Stimulated activated CD4-positive, alpha-beta T cell treated with anti-CD3 and anti-CD28 coated beads, Interleukin-4, amount 100 ng/mL, for 1 hour (primary cell): ENCODE measurements at places on chromosomes 5 and 9.

GRCh38 chr5:79408028-79408427, 105.9 kb downstream of the HOMER1 start:
- no peak for DNase-seq

- DNase-seq, result no peak
Observed at GRCh38 chr5:40221255-40221654, 458.5 kb upstream of the PTGER4 start.

DNA sequence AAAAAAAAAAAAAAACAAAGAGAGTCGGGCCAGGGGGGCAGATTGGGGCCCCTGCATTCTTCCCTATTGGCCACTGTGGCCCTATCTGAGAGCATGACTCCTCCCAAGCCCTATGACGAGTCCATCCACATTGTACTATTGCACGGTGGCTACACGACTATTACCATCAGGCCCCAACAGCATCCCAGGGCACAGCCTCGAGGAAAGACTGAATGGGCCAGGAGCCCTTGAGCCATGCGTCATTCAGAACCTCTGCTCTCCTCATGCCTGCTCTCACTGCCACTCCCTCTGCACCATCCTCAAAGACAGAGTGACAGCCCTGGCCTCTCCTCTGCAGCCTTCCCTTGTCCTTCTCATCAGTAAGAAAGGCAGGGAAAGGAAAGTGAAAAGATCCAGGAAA, 20.2 kb upstream of the ORM1 start:
- no peak for DNase-seq

DNA sequence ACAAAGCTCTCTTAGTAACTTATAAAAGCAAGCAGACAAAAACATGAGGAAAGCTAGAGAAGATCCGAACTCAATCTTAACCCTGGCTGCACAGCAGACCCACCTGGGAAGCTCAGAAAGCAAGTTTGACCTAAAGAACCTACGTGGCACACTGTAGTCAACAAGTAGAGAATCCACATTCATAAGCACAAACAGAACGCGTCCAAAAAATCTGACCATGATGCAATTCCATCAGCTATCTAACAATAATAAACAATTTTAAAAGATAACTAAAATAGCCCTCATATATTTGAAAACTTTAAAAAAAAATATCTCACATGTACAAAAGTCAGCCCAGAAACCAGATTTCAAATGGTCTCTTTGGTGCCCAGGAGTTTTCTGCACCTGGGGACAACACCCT, 4.6 kb downstream of the LMAN2 start:
- no peak for DNase-seq

DNA sequence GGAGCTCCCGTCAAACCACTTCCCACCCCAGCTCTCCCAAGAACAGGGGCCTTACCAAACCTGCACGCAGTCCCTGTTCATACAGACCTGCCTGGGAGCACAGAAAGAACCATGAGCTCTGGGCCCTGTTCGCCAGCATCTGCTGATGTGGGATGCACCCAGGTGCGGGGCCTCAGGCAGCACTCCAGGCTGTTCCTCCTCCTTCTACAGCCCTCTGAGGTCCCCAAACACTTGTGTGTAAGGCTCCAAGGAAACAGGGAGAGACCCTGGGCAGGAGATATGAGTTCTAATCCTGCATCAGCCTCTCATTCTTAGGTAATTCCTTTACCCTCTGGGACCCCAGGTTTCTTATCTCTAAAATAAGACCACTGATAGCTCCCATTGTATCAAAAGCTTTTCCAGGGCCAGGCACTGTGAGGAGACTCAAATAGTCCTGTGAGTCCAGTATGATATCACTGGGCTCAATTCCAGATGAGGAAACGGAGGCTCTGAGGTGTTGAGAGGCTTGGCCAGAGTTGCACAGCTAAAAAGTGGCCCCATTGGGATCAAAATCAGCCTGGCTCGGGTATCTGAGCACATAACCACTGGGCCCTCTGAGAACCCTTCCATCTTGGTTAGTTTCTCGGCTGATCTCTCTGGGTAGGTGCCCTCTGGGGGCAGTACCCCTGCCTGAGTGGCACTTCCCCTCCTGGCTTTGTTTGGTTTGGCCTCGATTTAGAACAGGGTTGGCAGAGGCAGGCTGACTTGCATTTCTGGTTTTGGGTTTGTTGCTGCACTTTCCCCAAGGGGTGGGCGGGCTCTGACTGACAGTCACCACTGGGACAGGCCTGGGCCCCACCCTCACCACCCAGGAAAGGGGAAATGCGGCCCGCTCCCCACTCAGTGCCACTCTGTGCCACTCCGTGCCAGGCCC, 116.8 kb downstream of the RGS3 start:
- DNase-seq, result peak; percentile 75

DNA sequence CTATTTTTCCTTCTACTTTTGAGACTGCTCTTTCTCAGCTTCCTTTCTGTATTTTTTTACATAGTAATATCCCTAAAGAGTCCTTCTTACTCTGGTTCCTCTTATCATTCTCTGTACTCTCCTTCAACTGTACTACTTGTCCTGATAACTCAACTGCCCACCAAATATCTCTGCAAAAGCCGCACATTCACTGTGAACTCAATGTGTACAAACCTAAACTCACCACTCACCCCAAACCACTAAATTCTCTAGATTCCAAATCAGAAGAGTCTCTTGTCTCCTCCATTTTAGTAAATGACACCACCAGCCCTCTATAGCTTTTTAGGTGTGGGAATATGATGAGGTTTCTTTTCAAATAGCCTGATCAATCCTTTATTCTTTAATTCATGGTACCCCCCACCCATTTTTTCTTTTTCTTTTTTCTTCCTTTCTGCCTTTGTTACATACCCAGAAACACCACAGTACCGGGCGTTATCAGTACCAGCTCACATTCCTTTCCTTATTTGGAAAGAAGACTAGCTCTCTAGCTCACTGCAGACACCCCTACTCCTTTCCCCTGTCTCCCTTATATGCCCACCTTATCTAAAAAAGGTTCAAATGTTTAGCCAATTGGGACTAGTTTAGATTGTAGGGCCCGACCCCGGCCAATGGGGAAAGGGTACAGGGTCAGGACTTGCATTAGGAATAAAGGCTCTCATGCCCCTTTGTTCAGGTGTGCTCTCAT, 63.1 kb upstream of the RANBP6 start:
- DNase-seq, result no peak

DNA sequence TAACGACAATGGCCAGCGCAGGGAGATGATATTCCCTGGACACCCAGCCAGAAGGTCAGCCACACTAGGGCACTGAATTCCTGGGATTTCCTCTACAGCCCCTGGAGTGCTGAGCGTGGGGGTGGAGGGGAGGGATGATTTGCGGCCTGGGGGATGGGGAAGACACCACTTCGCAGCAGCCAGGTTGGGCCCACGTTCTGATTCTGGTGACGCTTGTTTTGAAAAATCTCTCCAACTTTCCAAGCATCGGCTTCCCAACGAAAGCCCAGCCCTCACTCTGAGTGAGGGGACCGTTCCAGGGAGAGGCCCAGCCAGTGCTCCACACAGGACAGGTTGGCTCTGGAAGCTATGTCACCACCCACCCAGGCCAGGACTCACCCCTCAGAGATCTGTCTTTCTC, 5.4 kb downstream of the GFPT2 start:
- DNase-seq, result no peak

- DNase-seq, result no peak
Observed at GRCh38 chr5:170011751-170012150, 31.5 kb upstream of the INSYN2B start.

DNA sequence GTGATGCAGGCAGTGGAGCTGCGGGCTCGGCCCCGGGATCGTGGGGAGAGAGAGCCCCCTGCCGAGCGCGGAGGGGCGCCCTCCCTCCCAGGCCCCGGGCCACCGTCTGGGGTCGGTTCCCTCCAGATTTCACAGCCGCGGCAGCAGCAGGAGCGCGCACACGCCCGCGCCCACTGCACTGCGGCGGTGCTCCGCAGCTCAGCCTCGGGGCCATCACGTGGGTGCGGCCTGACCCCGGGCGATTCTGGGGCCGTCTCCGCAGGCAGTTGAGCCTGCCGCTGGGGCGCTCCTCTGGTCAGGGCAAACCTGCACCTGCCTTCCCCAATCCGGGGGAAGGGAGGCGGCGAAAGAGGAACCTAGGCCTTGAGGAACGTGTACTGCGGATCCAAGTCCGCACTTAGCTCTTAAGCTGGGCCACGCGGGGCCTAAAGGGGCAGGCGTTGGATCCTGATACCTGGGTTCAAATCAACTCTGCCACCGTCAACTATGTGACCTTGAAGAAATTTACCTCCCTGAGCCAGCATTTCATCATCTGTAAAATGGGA, 9.4 kb upstream of the DELE1 start:
- peak; percentile 30 for DNase-seq

DNA sequence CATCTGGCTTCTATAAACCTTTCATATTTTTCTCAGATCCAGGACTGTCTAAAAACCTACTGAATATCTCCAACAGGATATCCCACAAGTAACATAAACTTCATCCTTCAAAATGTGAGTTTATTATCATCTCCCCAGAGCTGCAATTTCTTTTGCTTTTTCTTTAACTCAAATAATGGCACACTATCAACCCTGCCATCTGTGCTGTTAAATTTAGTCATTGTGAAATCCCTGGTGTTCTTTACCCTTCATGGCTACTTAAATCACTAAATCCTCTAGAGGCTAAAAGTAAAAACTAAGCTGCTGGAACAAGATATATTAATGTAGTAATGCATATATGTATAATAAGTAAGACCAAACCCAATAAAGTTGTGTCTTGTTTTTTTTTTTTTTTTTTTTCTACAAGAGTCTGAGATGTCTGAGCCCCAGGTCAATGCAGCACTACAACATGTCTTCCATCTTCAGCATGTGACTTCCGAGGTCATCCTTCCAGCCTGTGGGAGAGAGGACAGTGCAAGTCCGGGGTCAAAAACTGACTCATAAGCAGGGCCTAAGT, 362.9 kb downstream of the ADGRV1 start:
- DNase-seq, result no peak

- no peak for DNase-seq
Observed at GRCh38 chr9:94802793-94803192, 76.3 kb downstream of the AOPEP start.

DNA sequence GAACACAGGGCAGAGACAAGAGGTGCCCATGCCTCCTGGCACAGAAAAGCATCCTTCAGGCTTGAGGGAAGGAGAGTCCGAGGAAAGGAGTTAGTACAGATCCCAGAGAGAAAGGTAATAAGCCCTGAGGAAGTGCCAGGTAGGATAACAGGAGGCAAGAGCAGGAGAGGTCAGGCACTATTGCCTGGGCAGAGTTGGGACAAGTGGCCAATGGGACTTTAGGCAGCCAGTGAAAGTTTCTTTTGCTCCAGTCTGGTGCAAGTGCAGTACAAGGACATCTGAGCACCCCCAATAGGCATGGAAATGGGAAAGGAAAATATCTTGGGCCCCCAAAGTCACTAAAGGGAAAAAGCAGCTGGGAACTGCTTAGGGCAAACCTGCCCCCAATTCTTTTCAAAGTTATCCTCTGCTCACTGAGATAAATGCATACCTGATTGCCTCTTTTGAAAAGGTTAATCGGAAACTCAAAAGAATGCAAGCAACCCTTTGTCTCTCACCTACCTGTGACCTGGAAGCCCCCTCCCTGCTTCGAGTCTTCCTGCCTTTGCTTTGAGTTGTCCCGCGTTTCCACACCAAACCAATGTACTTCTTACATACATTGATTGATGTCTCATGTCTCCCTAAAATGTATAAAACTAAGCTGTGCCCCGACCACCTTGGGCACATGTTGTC, 46.5 kb downstream of the ELOVL7 start:
- DNase-seq, result no peak

DNA sequence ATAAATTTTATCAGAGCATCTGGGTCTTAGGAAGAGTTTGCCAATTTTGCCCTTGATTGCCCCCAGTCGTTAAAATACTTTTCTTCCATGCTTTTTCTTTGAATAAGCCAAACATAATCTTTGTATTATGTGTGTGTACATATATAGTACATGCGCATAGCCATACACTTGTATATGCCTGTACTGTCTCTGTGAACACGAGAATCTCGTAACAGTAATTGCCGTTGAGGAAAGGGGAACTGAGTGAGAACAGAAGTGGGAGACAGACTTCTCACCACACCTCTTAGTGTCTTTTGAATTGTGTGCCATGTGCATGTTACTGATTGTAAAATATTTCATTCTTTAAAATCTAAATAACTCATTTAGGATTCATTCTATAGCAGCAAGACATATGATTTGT, 79.6 kb upstream of the GRHPR start:
- DNase-seq, result no peak

GRCh38 chr9:130018265-130018664, 24.7 kb downstream of the FNBP1 start:
- no peak for DNase-seq

GRCh38 chr9:77589046-77589795, 58.9 kb downstream of the GNA14 start:
- no peak for DNase-seq

DNA sequence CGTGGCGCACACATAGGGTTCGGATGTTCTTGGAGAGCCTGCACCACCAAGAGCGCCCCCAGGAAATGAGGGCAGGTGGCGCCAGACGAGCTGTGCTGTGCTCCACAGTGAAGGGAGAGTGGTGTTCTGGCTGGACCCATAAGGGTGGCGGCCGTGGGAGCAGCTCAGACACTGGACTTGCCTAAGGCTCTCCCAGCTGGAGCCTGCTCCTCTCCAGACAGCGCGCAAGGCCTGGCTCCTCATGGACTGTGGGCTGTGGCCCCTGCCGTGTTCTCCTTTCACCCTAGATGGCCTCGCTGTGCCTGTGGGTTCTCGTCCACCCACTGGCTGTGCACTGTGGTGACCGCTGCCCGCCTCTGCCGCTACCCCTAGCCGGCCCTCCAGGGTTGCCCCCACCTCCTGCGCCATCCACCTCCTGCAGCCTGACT, 92.9 kb downstream of the EHMT1 start:
- no peak for DNase-seq

DNA sequence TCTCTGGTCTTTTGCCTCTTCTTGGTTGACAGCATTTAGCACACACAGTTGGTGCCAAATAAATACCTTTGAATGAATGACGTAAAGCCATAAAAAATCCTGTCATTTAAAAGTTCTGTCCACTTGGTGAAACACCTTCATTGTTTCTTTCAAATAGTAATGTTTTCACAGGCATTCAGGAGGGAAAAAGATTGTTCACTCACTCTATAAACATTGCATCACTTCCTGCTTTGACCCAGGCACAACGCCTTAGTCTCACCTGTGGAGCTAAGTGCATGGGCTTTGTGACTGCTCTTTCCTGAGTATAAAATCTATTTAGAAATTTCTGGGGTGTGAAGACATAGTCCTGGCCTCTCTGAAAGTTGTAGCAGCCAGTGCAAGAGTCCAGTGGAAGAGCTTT, 88.9 kb upstream of the CXCL14 start:
- no peak for DNase-seq

DNA sequence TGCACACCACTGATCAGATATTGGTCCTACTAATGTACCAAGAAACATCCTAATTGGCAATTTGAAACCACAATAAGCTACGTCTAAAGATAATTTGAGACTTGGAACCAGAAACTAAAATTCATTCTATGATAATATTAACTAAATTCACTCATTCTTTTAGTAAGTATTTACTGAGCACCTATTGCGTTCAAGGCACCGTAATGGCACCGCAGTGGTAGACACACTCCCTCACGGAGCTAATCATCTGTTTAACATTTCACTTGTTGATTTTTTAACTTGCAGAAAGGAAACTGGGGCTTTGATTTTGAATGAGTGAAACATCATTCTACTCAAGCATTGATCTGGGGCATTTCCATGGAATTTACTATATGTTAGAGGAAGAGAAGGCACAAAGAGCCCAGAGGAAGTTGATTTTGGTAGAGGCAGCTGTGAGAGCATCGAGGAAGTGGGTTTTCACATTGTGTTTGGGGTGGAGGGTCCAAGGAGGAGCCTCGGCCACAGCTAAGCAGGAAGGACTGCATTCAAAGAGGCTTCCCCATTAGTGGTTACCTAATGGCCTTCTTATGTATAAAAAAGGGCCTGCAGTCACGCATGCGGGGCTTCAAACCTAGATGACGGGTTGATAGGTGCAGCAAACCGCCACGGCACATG, 7.1 kb downstream of the RAPGEF1 start:
- DNase-seq, result peak; percentile 33
